Esophagus mucosa (tissue), 1 donor: ENCODE measurements at places on chromosomes 4 and X. TPM values are rescaled to one million over a fixed set of nuclear protein-coding genes. Genes with fewer than 3 reads are reported as not detected.

Gene FAT4
- total RNA-seq = 1.4 TPM

Gene GSX2
- not detected for total RNA-seq

Gene CXCL10
- total RNA-seq = 0.32 TPM

Gene NKX1-1
- not detected for total RNA-seq

Gene L1CAM
- 0.80 TPM for total RNA-seq

Gene JADE1
- total RNA-seq = 9.8 TPM

Gene CFAP47
- not detected for total RNA-seq

Gene MAGEB17
- not detected for total RNA-seq

Gene DCAF8L2
- not detected for total RNA-seq

Gene MFAP3L
- 1.0 TPM for total RNA-seq

Gene UGT2B11
- total RNA-seq = not detected

Gene CT55
- not detected for total RNA-seq

Gene IBSP
- total RNA-seq = not detected

Gene ADH7
- total RNA-seq = 120 TPM

DNA sequence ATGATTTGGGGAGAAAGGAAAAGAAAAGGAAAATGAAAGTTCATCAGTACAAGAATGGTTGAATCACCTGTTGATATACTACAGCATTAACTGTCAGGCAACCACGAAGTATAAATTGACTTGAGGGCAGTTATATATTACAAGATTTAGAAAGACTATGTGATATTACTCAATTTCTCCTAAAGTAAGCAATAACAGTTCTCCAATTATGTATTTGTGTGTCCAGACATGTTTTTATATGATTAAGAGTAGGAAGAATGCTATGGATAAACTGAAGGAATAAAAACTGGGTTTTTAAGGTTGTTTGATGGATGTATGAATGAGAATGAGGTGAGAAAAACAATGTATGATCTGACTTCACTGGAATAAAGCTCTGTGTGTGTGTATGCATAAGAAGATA is 2234.4 kb downstream of the ARAP2 start:
- ATAC-seq = no peak

DNA sequence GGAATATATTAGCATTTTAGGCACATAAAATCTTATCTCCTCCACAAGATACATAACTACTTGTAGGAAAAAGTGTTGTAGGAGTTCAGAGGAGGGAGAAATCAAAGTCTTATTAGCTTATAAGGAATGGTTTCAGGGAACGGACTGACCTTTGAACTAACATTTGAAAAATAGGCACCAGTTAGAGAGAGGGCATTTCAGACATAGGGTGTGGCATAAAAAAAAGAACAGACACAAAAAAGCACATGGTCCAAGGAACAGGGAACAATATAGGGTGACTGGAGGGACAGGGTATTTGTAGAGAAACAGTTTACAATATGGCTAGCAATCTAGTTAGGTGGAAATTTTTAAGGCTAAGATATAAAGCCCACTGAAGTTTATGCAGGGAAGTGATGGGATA is 6.4 kb downstream of the ABCB7 start:
- ATAC-seq = no peak

GRCh38 chr4:183402771-183403170 is 41.7 kb upstream of the CDKN2AIP start:
- ATAC-seq = no peak

- ATAC-seq = no peak
Observed at GRCh38 chr4:30855232-30855631, 135.1 kb downstream of the PCDH7 start.

DNA sequence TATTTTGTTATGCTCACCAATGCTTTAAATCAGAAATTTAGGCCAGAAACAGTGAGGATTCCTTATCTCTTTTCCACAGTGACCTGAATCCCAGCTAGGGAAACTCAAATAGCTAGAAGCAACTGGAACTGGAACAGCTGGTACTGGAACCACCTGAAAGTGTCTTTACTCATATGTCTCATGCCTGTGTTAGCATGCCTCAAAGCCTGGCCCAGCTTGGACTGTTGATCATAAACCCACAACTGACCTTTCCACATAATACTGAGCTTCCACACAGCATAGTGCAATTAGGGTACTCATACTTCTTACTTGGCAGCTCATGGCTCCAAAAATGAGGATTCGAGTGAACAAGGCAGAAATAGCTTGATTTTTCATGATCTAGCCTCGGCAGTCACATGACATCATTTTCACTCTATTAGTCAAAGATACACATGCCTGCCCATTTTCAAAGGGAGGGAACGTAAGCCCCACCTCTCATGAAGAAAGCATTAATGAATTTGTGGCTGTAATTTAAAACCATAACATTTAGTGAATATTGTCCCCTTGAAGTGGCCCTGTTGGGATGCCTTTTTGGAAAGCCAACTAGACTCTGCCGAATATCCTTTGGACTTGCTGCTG is 80.8 kb upstream of the ACSL1 start:
- ATAC-seq = peak; percentile 46

- no peak for ATAC-seq
Observed at GRCh38 chr4:127809173-127809800, 27.2 kb downstream of the HSPA4L start.

DNA sequence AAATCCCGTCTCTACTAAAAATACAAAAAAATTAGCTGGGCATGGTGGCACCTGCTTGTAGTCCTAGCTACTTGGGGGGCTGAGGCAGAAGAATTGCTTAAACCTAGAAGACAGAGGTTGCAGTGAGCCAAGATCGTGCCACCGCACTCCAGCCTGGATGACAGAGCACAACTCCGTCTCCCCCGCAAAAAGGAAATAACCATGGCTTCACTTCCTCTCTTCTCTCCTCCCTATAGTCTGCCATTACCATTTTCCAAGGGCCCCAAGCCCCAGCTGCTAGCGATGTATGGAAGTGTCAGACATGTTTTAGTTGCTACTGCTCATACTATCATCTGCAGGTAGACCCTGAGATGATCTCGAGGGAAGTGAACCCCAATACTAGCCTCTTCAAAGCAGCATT is 177.3 kb upstream of the FAM9B start:
- ATAC-seq = no peak

DNA sequence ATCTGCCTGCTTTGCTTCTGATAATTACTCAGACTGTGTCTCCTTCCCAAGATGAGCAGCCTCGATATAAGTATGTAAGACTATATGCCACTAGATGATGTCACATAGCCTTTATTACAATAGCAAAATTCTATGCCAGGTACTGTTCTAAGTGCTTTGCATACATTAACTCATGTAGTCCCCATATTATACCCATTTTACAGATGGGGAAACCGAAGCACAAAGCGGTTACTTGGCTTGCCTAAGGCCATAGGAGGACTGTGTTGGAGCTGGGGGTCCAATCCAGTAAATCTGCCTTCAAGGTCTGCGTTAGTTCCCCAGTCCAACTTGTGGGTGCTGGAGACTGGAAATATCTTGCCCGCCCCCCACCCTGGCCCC is 826 bp upstream of the SCML1 start:
- no peak for ATAC-seq

DNA sequence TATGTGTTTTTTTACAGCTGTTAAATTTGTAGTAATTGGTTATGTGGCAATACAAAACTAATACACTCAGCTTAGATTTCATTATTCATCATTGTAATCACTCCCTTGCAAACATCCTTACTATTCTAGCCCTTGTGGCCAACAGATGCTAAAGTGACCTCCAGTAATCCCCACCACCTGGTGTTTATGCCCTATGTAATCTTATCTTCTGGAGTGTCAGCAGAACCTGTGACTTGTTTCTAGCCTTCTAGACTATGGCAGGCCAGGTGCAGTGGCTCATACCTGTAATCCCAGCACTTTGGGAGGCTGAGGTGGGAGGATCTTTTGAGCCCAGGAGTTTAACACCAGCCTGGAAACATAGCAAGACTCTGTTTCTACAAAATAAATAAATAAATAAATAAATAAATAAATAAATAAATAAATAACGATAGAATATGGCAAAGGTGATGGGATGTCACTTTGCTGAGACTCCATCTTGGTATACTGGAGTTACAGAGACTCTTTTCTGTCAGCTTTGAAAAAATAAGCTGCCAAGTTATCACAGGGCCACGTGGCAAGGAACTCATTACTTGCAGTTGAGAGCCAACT is 12.3 kb upstream of the TSR2 start:
- no peak for ATAC-seq

GRCh38 chr4:159401226-159401712 is 298.4 kb downstream of the RAPGEF2 start:
- ATAC-seq = no peak

DNA sequence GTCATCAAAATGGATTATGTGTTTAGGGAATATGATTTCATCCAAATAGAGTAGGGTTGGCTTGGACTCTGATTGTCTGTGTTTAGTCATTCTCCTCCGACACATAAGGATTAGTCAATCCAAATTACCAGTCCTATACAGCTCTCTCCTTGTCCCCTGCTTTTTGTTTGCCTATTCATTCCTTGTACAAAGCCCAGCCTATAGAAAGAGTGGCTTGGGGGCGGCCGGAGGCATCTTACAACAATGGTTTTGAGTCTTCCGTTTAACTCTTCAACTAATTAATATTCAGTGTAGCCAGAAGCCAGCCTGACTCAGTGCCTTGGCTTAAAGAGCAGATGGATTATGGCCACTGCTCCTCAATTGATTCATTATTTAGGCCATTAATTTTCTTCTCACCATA is 796.6 kb upstream of the POU3F4 start:
- no peak for ATAC-seq

GRCh38 chr4:81688085-81688484 is 216.4 kb upstream of the RASGEF1B start:
- ATAC-seq = no peak

- no peak for ATAC-seq
Observed at GRCh38 chr4:147994491-147995385, 262.9 kb downstream of the ARHGAP10 start.

GRCh38 chr4:150325872-150326271 is 247.6 kb downstream of the DCLK2 start:
- ATAC-seq = no peak

- no peak for ATAC-seq
Observed at GRCh38 chrX:82412858-82413257, 1095.2 kb upstream of the POU3F4 start.

DNA sequence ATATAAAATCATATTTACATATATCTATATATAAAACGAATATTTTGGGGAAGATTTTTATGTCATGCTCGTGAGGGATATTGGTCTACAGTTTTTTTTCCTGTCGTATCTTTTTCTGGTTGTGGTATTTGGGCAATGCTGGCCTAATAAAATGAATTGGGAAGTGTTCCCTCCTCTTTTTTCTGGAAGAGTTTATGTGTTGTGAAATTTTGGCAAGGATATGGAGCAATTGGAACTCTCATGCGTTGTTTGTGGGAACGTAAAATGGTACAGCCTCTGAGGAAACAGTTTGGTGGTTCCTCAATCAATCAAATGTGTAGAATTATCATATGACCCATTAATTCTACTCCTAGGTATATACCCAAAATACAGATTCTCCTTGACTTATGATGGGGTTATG is 69.8 kb downstream of the ZNF182 start:
- ATAC-seq = no peak

- ATAC-seq = no peak
Observed at GRCh38 chr4:153451911-153452657, 14.1 kb upstream of the TMEM131L start.

DNA sequence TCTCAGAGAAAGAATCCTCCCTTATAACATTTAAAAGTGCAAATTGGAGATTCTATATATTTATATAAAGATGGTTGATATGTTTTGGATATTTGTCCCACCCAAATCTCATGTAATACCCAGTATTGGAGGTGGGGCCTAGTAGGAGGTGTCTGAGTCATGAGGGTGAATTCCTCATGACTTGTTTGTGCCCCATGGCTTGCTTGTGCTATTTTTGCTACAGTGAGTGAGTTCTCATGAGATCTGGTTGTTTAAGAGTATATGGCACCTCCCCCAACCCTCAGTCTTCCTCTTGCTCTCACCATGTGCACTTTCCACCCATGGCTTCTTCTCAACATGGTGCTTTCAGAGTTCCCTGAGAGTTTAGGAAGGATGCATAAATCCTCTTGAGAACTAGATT is 9.5 kb upstream of the ANKRD50 start:
- no peak for ATAC-seq

DNA sequence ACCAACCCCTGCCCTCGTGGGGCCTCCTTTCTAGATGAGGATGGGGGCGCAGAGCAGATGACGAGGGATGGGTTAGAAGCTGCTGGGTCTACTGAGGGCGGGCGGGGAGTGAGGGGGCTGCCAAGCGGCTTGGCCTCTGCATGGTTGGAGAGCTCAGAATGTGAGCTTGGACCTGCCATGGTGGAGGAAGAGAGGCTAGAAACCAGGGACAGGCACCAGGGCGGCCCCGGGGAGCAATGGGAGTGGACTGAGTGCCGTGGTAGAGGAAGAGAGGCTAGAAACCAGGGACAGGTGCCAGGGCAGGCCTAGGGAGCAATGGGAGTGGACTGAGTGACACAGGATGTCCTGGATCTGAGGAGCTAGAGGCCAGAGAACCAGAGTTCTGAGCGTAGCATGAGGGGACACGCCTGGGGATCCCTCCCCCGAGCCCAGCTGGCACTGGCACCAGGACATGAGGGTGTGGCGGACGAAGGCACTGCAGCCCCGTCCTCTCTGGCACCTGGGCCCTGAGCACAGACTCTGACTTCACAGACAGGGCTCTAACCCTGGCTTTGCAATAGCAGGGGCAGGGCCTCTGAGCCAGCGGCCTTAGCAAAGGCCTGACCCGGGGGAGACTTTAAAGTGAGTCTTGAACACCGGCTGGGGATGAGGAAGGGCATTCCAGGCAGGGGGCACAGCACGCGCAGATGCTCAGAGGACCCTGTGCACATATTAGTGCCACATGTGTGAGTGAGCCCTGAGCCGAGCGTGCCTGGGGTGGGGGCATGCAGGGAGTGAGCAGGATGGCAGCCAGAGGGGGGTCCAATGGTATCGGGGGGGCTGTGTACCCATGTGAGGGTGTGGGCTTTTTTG is 214.0 kb upstream of the PSAPL1 start:
- ATAC-seq = no peak

DNA sequence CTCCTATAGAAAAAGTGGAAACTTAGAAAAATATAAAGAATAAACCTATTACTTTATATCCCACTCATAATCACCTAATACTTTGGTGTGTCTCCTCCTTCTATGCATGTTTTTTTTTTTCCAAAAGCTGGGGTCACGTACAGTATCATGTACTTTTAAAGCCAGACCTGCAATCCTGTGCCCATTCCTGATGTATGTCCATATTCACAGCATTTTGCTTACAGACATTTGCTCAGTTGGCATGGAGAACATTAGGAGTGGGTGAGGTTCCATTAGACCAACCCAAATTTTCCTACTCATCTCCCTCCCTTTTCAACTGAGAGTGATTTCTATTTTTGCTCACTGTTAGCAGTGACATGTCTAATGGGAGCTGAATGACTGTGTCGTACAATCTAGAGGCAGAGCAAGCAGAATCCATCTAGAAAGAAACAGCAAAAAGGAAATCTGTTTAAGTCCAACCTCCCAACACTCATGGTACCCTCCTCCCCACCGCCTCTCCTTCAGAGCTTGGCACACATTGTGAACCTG is 195.6 kb upstream of the KLF3 start:
- ATAC-seq = no peak

- no peak for ATAC-seq
Observed at GRCh38 chrX:10482261-10482660, 138.1 kb downstream of the MID1 start.
